Fibroblast of villous mesenchyme (primary cell): ENCODE measurements at places on chromosomes 1 and 21. TPM values are rescaled to one million over a fixed set of nuclear protein-coding genes. Genes with fewer than 3 reads are reported as not detected.
A peak's percentile ranks its signal among the peaks of the same experiment; 100 is the strongest.

The TSNAX gene
- total RNA-seq = 37.4 and 51.8 TPM in 2 replicates

- DNase-seq = peak; percentile 88
Measured at GRCh38 chr1:41493117-41493536, 8.6 kb upstream of the EDN2 start.

DNA sequence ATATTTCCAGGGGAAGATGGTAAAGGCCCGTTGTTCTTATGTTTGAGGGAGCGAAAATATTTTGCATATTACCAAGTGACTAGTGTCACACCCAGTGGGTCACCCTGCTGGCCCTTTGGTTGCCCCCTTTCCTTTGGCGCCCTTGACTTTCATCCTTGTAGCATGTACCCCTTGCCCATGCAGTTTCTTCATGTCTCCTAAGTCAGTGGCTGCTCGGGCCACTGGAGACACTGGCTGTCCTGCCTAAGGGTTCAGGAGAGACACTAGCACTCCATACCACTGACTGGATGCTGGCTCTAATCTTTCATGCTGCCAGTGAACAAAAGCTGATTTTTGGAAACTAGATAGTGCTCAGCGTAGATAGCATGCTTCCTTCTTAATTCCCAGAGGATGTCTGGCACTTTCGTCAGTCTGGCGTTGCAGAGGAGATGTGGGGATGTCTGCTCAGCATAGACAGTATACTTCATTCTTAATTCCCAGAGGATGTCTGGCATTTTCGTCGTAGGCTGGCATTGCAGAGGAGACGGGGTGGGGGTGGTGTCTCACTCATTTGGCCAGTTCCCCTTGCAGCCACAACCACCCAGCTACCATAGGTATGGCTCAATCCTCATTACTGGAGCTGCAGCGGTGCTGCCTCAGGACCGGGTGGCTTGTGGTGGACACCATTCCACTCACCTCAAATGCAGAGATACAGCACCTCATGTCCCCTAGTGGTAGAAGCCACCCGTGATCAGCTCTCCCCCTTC lies 770.9 kb upstream of the TPTE start:
- no peak for DNase-seq

- DNase-seq = no peak
Measured at GRCh38 chr1:208834381-208835096, 590.4 kb upstream of the PLXNA2 start.

GRCh38 chr1:28290851-28291250 lies 31.5 kb downstream of the SESN2 start:
- DNase-seq = no peak

The C21orf58 gene
- total RNA-seq = 5.5 and 5.6 TPM in 2 replicates

GRCh38 chr1:63662056-63662836 lies 69.0 kb downstream of the PGM1 start:
- DNase-seq = peak; percentile 72

DNA sequence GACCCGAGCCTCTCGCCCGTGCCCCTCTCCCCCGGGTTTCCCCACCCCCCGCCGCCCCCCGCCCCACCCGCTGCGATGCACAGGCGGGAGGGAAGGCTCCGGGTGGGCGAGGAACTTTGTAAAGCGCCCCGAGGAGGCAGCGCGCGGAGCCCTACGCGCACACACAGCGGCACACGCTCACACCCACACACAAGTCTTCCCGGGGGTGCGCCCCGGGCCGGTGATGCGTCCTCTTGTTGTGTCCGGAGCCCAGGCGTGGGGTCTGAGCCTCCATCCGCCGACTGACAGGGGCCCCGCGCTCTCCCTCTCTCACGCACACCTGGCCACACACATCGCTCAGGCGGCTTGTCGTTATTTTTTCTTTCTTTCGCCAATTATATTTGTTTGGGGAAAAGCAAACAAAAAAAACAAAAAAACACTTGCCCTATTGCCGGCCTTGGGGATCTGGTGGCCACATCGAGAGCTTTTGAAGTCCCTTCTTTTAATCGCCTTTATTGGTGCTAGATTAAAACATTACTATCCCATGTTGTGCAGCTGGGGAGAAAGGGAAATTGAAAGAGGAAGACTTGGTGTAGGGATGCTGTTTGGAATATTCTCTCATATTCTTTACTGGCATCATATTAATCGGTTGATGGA lies 770 bp downstream of the NTNG1 start:
- peak; percentile 3 for DNase-seq

DNA sequence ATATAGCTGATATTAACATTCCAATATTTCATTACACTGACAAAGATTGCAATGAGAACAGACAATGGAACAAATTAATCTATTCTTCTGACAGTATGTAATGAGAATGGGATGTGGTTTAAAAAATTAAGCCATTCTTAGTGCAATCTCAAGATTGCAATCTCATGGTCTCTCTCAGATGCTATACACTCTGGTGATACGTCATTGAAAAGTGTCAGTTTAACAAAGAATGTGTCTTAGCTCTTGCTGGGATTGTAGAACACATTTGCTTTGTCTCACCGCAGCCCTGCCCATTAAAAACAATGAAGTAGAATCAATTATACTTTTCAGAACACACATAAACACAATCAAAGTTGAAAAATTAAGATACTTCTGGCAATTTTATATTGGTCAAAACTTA lies 55.2 kb downstream of the LRRC53 start:
- DNase-seq = no peak

The TAS1R1 gene
- total RNA-seq = under 0.01 TPM in 1 of 2 replicates, not detected in the other

The DCDC2B gene
- total RNA-seq = not detected in 2 replicates

The DENND2D gene
- total RNA-seq = 2.3 and 4.3 TPM in 2 replicates

- DNase-seq = no peak
Measured at GRCh38 chr1:48969971-48970370, 193.3 kb upstream of the BEND5 start.
